ENCODE measurements at places on chromosomes 6 and 20. TPM values are rescaled to one million over a fixed set of nuclear protein-coding genes. Genes with fewer than 3 reads are reported as not detected.

DNA sequence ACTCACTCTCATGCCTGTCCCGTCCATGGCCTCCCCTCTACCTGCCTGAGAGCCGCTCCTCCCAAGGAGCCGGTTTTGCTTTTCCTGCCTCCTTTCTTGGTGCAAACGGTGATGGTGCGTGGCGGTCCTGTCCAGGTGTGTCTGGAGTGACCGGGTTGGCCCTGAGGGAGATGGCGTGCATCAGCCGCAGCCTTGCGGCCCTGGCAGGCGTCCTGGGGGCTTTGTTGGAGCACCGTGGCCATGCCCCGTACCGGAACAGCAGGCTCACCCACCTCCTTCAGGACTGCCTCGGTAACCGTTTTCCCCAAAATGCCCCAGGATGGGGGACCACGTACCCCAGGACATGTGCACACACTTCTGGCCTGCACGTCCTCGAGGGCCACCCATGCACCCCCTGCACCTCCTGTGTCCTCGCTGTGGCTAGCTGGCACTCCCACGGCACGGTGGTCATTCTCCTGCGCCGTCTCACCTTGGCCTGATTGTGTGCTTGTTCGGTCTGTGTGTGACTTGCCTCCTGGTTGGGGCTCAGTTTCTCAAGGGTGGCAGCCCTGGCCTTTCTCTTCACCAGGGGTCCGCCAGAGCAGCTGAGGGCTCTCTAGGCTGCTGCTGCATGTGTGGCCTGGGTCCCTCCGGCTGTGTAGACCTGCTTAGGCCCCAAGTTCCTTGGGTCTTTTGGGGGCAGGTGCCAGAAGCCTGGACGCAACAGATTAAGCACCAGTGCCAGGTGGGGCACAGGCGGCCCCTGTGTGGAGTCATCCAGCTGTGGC, 36.4 kb downstream of the FRMD1 start:
- DNase-seq: no peak

GRCh38 chr6:75278474-75279077, 6.0 kb downstream of the TMEM30A start:
- DNase-seq: peak; percentile 50

GRCh38 chr6:132969196-132969595, 154.8 kb downstream of the RPS12 start:
- DNase-seq: peak; percentile 7

GRCh38 chr6:122068291-122068769, 331.1 kb upstream of the HSF2 start:
- DNase-seq: no peak

- DNase-seq: no peak
Observed at GRCh38 chr20:20969701-20970280, 136.4 kb downstream of the LINC00237 start.

GRCh38 chr6:150987371-150987828, 121.9 kb downstream of the MTHFD1L start:
- peak; percentile 24 for DNase-seq

GRCh38 chr6:89033461-89033860, 47.1 kb upstream of the PNRC1 start:
- DNase-seq: no peak

- DNase-seq: no peak
Observed at GRCh38 chr6:105163183-105163582, 16.6 kb downstream of the POPDC3 start.

DNA sequence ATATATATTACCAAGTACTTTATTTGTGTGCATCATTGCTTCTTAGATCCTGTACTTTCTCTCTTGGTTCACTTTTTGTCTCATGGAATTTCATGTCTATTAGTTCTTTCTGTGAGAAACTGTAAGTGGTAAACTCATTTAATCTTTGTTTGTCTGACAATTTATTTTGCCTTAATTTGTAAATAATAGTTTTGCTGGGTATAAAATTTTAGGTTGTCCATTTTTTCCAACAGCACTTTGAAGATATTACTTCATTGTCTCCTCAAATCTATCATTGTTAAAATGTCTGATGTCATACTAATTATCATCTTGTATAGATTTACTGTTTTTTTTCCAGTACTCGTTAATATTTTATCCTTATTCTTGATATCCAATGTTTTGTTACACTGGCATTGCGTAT, 205.2 kb upstream of the CDYL start:
- no peak for DNase-seq

The ZFP64 gene
- total RNA-seq: 31.7 TPM

The EXOC2 gene
- 30.8 TPM for total RNA-seq

The HCRTR2 gene
- not detected for total RNA-seq

The OOEP gene
- total RNA-seq: not detected

The THBS2 gene
- not detected for total RNA-seq

Measured in endothelial cell of umbilical vein (primary cell).